ENCODE measurements at places on chromosomes 13 and 19.
A peak's percentile ranks its signal among the peaks of the same experiment; 100 is the strongest.

DNA sequence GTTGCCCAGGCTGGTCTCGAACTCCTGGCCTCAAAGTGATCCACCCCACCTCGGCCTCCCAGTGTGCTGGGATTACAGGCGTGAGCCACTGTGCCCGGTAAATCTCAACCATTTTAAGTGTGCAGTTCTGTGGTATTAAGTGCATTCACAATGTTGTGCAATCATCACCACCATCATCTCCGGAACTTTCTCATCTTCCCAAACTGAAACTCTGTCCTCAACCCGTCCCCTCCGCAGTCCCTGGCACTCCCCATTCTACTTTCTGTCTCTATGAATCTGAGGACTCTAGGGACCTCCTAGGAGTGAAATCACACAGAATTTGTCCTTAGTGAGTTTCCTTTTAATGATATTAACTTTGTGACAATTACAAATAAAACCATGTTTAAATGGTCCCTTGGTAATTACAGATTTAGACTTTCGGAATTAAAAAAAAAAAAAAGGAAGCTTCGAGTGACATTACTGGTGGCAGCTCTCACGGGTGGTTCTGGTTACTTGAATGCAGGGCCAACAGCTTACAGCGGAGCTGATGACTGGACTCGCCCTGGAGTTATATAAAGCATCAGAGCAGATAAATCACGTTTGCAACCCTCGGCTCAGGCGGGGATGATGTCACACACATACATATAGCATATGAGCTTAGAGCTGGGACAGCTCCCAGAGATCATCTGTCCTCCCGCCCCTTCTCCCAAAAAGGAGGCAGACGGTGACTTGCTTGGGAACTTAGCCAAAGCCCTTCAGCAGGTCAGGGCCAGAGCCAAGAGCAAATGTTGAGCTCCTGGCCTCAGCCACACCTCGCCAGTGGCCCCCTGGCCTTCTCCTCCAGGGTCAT is 89.8 kb downstream of the ZNF557 start:
- DNase-seq, result no peak

GRCh38 chr13:113607889-113608635 is 23.5 kb downstream of the TFDP1 start:
- DNase-seq, result no peak

GRCh38 chr13:79466872-79467271 is 14.1 kb upstream of the NDFIP2 start:
- DNase-seq, result peak; percentile 88

DNA sequence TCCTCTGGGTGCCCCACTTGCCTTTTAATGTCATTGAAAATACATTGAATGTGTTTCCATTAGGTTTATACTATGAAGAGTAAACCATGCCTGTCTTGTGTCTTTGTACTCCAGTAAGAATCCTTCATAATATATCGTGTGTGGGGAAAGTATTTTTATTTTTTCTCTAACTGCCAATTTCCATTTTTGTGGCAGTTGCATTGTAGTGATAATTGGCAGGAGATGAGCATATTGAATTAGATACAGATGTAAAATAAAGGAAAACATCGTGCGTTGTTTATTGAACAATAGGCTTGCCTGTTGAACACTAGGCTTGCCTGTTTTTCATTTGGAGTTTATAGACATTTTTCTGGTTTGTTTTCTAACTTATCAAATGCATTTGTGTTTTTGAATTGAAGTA is 218.8 kb downstream of the NBEA start:
- no peak for DNase-seq

- no peak for DNase-seq
These were observed 48.7 kb upstream of the ITM2B start for GRCh38 chr13:48184260-48184659.

Data from NCI-H82 (cell line).